Activated naive CD4-positive, alpha-beta T cell (primary cell): ENCODE measurements at places on chromosomes 12 and 14.

DNA sequence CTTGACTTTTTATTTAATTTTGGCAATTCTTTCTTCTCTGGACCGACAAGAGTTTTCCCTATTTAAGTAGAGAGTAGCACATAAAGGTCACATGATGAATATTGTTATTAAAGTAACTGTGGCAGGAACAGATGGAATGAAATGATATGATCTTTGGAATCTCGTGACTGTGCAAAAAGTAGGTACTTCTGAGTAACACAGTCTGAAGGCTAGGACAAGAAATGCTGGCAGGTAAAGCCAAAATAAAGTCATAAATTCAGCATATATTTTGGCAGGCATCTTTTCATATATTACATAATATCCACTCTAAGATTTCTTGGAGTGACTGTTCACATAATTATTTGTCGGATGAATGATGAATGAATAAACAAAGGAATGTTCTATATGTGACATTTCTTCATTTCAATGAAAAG lies 121.4 kb downstream of the EFCAB11 start:
- DNase-seq = no peak

- no peak for DNase-seq
Measured at GRCh38 chr14:102901633-102902032, 20.8 kb upstream of the AMN start.

GRCh38 chr14:68781161-68782021 lies 11.5 kb downstream of the ZFP36L1 start:
- no peak for DNase-seq

- no peak for DNase-seq
Measured at GRCh38 chr14:90487462-90487861, 90.6 kb downstream of the CALM1 start.

- DNase-seq = no peak
Measured at GRCh38 chr12:116299665-116300328, 22.3 kb upstream of the MED13L start.

DNA sequence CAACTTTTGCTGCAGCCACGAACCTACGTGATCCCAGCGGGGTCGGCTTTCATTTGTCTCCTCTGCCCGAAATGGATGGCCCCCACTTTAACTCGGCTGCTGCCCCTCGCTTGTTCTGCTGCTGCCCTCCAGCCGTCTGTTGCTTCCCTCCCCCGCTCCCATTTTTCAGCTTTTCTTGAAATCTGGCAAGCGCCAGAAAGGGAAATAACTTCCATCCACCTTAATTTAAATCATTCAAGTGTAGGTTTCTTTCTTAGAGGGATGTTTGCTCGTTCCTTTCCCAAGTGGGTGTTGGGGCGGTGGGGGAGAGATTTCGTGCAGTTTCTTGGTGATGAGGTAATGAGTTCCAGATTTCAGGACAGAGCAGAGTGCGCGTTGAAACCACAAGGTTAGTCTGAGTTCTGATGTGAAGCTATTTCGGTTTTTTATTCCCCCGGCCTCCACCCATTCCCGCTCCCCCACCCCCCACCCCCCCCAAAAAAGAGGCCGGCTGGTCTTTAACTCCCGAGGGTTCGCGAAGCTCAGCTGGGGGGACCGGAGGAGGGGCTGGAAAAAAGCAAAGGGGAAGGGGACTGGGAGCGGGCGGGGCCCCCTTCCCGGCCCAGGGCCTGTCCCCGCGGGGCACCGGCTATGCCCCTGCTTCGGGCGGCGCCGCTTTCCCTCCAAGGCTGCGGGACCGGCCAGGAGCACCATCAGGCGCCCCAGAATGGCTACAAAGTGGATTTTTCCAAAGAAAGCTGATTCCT lies 2.2 kb upstream of the ZFP36L1 start:
- DNase-seq = no peak

GRCh38 chr14:103243764-103244737 lies 90.0 kb upstream of the EIF5 start:
- DNase-seq = no peak

DNA sequence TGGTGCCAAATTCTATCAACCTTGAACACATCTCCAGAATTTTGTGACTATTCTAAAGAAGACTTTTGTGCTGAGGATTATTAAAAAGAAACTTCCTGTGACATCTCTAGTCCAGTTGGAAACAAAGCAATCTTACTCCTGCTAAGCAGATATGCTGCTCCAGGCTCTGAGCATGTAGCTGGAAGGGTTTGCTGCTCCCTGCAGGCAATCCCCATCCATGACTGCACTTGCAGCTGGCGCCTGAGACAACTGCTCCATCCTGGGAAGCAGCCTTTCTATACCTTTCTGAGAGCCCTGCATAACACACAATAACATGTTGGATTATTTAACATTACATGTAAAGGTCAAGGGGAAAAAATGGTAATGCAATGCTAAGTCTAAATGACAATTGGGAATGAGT lies 105.1 kb downstream of the NDUFA12 start:
- DNase-seq = no peak

GRCh38 chr14:50947446-50947845 lies 3.2 kb upstream of the PYGL start:
- DNase-seq = no peak

DNA sequence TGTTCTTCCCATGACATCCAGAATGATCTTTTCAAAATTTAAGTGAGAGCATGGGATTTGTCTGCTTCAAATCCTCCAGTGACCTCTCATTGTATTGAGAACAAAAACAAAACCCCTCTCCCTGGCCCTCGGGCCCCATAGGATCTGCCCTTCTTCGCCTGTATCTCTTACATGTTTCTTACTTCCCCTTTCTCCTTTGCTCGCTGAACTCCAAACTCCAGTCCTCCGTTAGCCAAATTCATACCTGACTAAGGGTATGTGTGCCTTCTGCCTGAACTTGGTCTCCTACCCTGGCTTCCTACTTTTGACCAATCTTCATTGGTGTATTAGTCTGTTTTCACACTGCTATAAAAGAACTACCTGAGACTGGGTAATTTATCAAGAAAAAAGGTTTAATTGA lies 13.2 kb upstream of the TSPAN11 start:
- DNase-seq = no peak

- no peak for DNase-seq
Measured at GRCh38 chr14:94295360-94296180, 2.5 kb upstream of the SERPINA10 start.

DNA sequence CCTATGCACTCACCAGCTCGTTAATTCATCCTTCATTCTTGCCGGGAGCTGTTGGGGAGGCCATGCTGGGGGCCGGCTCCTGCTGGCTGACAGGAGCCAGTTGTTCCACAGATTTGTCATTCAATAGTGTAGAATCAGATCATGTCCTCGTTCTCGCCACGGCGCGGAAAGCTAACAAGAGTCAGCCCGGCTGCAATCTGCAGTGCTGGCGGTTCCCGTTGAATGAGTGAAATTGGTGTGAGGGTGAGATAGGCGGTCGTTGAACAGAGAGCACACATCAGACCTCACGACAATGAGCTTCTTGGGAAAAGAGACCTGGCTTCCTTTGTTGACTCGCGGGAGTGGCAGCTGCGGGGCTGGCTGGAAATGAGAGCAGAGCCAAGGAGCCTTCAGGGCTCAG lies 57.5 kb downstream of the KIF26A start:
- DNase-seq = no peak

GRCh38 chr14:94132285-94132887 lies 3.0 kb upstream of the IFI27L2 start:
- DNase-seq = no peak

GRCh38 chr12:10268037-10268436 lies 39.6 kb upstream of the KLRD1 start:
- DNase-seq = no peak

GRCh38 chr14:25350021-25350420 lies 300.1 kb upstream of the STXBP6 start:
- DNase-seq = no peak

DNA sequence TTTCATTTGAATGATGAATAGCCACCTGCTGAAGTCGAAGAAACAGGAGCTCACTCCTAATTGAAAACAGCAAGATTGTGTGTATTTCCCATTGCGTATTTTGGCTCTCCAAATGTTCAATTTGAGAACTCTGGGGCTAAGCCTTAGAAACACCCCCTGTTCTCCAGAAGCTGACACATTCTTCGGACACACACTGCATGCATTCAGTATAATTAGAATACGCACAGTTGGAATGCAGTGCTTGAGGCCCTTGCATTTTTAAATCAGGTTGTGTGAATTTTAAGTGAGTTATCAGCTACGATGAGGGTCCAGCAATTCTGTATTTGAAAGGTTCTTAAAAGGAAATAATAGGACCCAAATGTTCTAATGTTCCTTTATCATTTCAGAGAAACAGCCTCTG lies 103.8 kb downstream of the PRKD1 start:
- no peak for DNase-seq

DNA sequence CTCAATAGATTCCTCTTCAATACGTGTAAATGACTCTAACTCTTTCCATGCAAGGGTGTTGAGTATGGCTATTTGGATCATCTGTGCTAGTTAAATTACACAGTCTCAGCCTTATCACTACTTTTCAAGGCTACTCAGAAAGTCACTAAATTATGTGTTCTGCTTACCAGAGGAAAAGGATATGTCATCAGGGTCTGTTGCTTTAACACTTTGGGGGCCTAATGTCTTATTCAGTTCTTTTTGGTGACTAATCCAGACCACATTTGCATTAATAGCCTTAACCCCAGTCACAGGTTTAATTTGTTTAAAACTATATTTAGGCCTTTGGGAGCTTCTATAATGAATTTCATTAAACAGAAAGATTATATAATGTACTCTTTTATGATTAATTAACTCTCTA lies 649.3 kb downstream of the RPS29 start:
- DNase-seq = no peak

DNA sequence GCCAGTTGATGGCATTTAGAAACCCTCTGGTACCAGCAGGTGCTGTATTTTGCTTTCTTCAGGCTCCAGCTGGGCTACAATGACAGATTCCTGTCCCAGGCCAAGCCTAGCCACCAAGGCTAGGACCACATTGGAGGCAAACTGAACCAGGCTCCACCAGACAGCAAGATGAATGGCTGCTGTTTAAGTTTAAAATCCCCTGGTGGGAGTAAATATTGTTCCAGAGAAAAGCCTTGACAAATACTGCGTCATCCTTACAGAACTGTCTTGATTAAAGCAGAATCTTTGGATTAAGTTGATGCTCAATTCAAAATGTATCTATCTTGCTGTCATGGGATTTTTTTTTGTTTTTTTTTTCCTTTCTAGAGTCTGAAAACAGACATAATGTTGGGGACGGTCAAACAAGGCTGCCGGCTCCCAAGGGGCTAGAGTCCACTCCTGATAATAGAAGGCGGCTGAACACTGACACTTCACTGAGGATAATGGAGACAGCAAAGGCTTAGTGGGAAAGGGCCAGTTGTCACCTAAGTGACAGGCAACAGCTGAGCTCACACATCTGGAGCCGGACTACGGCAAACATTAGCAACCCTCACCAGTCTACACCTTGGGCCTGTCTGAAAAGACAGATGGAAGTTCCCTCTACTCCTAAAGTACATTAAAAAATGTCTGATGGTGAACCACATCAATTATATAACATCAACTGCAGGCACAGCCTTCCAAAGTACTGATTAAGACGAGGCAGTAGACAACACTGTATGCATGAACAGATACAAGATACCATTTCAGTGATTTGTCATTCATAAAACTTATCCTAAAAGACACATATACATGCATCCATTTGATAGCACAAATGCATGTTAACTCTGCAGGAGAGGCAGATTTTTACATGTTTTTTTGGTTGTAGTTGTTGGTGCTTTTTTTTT lies 1.7 kb downstream of the PRICKLE1 start:
- no peak for DNase-seq

- no peak for DNase-seq
Measured at GRCh38 chr12:15276088-15276698, 46.1 kb upstream of the PTPRO start.

GRCh38 chr12:2288001-2288400 lies 235.2 kb downstream of the CACNA1C start:
- no peak for DNase-seq

DNA sequence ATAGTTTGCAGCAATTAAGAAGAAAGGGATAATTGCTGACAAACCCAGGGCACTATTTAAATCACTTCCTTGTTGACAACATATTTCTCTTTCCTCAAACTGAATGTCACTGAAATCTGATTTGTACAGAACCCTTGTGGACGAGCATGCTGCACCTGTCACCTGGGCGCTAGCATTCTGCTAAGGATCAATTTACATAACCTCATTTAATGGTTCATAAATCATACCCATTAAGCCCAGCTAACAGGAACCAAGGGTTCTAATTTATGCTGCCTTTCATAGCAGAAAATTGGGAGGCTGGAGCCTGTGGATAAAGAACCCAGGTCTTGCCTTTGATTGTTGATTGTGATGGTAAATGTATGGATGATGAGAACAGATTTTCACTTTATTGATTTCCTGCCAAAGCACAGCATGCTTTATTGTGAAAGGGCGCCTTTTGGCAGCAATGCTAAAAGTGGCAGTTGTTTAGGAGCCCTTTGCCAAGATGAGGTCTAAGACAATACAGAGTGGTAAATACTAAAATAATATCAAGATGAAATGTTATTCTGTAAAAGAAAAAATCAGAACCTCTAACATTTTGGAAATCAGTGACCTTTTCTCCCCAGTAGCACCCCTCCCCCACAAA lies 95.4 kb downstream of the NKX2-1 start:
- no peak for DNase-seq

- no peak for DNase-seq
Measured at GRCh38 chr14:54447231-54447692, 6.1 kb upstream of the CNIH1 start.

DNA sequence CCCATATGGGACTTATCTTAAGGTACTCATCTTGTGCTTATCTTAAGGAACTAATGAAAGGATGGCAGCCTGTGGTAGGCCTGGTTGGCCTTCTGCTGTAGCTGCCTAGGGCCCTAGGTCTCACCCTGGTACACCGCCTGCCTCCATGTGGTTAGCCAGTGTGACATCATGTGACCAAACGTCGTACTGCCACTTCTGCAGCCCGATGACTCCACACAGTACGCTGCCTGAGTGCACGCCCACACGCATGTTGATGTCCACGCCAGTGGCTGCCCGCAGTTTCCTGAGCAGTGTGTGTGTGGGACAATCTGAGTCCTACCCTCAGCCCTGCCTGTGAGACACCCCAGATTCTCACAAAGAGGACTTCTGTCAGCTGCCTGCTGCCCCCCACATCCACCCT lies 5.1 kb downstream of the ADCY4 start:
- DNase-seq = no peak

- DNase-seq = no peak
Measured at GRCh38 chr12:132953771-132954170, 2.3 kb downstream of the ZNF605 start.

- no peak for DNase-seq
Measured at GRCh38 chr12:26680727-26681455, 152.1 kb downstream of the ITPR2 start.

DNA sequence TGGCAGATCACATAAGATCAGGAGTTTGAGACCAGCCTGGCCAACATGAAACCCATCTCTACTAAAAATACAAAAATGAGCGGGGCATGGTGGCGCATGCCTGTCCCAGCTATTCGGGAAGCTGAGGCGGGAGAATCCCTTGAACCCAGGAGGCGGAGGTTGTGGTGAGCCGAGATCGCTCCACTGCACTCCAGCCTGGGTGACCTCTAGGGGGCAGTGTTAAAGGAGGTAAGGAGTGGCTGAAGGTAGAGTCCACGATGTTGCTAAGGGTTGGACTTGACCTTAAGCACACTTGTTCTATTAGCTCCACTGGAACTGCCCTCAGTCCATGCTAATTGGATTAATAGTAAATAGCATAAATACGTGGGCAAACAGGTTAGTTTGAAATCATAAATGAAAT lies 62.4 kb upstream of the PSMC1 start:
- DNase-seq = no peak
